Stimulated activated CD4-positive, alpha-beta T cell treated with anti-CD3 and anti-CD28 coated beads, Interleukin-15, amount 100 ng/mL, for 48 hours (primary cell): ENCODE measurements at places on chromosomes 5 and 9.

- no peak for DNase-seq
Observed at GRCh38 chr9:36993933-36994764, 39.9 kb downstream of the PAX5 start.

DNA sequence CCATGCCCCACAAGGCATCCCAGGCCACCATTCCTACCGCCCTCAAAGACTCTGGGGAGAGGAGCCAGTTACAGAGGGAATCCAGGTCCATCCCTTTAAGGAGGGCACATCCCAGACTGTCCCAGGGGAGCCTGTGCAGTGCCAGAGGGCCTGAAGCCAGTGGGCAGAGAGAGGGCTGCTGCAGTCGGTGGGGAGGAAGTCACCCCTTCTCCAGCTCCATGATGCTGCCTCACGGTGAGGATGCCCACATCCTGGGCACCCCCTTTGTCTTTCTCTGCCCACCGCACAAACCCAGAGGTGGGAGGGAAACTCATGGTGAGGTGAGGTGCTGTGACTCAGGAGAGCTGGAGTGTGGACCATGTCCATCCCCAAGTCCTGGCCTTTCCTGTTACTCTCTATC lies 26.2 kb upstream of the ANKRD33B start:
- DNase-seq, result no peak

DNA sequence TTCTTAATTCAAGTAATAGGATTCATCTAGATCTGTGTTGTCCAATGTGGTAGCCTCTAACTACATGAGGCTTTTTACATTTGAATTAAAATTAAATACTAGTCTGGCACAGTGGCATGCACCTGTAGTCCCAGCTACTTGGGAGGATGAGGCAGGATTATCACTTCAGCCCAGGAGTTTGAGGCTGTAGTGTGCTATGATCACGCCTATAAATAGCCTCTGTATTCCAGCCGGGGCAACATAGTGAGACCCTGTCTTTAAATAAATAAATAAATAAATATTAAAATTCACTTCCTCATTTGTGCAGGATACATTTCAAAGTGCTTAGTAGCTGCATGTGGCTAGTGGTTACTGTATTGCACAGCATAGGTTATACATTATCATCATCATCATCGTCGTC lies 91.8 kb downstream of the UBE2R2 start:
- DNase-seq, result no peak

DNA sequence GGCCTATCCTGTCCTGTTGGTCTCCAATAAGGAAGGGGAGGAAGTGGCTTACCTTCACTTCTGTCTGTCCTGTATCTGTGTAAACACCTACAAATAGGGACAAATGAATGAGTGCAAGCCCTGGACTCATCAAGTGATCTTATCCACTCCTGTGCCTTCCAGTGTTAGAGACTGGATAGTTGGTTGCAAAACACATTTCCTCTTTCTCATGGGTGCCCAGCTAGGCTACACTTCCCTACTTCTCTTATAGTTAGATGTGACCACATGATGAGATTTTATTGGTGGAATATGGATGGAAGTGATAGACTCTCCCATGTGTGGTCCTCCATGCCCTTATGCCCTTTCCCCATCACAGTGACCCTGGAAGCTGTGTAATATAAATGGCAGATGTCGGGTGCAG lies 16.9 kb upstream of the PFDN1 start:
- no peak for DNase-seq

DNA sequence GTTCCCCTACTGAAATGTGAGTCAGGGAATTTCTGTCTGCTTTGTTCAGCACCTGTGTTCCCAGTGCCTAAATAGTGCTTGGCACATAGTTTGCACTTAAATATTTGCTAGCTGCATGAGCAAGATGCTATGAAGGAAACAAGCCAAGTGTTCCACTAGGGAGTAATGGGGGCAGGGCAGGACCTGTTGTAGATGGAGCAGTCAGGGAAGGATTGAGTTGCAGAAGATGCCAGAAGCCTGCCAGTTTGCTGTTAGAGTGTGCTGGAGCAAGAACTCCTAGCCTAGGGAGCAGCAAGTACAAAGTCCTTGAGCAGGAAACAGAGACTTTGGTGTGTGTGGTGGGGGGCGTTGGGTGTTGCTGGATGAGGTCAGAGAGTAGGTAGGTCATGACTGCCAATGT lies 87.5 kb downstream of the DAB2IP start:
- no peak for DNase-seq
